ENCODE measurements at places on chromosomes 11 and 22.

DNA sequence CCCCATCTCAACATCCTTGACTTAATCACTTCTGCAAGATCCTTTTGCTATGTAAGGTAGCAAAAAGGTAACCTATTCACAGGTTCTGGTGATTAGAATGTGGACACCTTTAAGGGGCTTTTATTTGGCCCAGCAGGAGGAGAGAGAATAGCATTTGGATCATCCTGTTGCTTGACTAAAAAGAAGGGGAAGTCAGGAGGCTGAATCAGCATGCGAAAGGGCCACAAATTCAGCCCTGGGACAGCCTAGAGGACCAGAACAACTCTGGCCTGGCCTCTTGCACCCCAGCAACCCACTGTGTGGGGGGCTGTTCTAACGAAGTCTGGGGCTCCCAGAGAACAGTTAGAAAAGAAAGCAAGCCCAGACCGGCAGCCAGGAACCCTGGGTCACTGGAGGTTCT is 3.2 kb upstream of the HMOX1 start:
- DNase-seq, result no peak

- DNase-seq, result peak; percentile 16
Measured at GRCh38 chr11:18775492-18776292, 15.9 kb downstream of the PTPN5 start.

- no peak for DNase-seq
Measured at GRCh38 chr11:22566293-22566692, 59.3 kb downstream of the FANCF start.

- no peak for DNase-seq
Measured at GRCh38 chr22:32354360-32355351, 3.0 kb upstream of the RFPL3 start.

DNA sequence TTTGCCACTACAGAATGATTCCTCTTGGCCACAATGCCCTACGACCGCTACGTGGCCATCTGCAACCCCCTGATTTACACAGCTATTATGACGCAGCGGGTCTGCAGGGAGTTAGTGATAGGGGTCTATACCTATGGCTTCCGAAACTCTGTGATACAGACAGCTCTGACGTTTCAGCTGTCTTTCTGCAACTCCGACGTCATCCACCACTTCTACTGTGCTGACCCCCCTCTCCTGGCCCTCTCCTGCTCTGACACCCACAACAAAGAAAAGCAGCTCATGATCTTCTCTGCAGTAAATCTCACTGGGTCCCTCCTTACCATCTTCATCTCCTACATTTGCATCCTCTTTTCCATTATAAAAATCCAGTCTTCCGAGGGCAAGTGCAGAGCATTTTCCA is 52.3 kb upstream of the OR5P2 start:
- no peak for DNase-seq

DNA sequence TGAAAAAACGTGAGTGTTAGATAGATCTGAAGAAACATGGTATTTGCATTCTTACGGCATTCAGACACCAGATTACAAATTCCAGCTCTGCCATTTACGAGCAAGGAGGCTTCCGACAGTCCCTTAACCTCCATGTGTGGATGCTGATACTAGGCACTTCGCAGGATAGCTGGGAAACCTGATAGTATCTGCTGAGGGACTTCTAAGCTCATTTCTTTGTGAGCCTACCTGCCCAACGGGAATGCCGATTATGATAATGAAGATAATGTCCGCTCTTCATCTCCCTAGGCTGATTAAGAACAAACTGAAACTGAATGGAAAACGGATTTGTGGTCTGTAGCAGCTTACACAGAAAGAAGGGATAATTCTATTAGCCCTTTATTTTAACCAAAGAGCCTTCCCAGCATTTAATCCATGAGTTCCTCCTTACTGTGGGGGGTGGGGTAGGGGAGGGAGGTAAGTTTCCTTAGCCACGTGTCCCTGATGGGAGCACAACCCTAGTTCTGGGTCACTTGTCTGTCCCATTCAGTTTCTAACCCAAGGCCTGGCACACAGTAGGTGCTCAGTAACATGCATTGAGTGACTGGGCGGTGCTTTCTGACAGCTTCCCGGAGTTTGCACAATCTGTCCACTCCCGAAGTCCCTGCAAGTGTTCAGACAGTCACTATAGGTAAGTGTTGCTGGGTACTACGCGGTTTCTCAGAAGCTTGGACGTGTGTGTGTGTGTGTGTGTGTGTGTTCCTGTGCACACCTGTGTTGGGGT is 39.2 kb downstream of the CD6 start:
- no peak for DNase-seq

Data from activated CD4-positive, alpha-beta T cell treated with anti-CD3 and anti-CD28 coated beads, Interleukin-2, amount 50 U/mL, for 4 hours (primary cell).